Germinal center (tissue), 1 donor: ENCODE measurements at places on chromosomes 7 and 10.

DNA sequence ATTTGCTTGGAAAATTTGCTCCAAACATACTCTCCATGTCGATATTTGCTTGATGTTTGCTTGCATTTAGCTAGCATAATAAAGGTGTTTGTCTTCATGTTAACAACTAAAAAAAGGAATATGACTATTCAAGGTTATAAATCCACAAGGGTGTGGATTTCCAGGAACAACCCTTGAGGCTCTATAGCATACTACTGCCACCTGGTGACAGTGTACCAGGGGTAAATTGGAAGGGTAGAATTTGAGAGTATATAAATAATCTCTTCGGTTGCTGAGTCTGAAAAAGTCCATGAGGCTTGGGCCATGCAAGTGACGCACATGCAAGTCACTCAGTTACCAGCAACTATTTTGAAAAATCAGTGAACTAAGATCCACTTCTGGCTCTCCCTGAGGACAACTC is 68.4 kb downstream of the SLIT1 start:
- DNase-seq, result no peak

GRCh38 chr7:37040330-37040729 is 316.0 kb upstream of the AOAH start:
- no peak for DNase-seq

DNA sequence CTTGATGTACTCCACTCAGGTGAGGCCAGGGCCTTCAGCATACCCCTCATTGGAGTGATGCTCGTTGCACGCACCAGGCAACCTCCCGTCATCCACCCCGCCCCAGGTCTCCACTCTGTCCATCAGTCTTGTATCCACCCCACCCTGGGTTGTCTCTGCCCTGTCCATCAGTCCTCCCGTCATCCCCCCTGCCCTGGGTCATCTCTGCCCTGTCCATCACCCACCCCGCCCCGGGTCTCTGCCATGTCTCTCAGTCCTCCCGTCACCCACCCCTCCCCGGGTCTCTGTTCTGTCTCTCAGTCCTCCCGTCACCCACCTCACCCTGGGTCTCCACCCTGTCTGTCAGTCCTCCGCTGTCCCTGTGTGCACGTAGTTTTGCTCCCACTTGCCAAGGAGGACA is 59.9 kb downstream of the WDR37 start:
- DNase-seq, result no peak

DNA sequence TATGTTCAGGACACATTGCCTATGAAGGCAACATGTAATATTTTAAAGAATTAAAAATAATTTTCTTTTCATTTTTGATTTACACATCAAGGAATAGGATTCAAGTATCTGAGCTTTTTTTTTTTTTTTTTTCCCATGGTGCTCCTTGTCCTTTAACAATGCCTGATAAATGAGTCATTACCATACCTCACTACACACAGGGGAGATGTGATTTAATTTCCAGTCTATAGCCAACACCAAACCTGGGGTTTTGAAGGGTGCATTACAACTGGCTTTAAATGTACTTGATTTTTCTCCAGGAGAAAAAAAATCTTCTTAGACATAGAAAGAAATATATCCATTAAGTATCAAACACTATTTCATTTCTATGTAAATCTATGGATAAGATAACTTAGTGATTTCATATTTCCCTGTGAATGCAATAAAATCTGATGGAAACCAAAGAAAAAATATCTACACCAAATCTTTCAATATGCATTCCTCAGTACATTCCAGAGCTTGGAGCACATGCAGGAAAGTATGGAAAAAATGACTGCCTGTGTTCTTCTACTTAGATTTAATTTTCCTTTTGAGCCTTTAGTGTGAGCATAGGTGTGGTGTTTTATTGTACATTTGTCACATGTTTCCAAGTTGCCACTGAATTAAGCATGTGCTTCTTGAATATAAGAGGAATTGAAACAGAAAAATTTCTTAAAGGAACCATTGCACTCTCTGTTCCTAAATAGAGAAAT is 204.8 kb upstream of the MEOX2 start:
- DNase-seq, result no peak

- no peak for DNase-seq
Observed at GRCh38 chr10:70909326-70909935, 21.1 kb upstream of the PCBD1 start.

GRCh38 chr10:44567471-44567870 is 182.6 kb upstream of the CXCL12 start:
- DNase-seq, result no peak
